ENCODE measurements at places on chromosomes 16 and 17.

- no peak for DNase-seq
Observed at GRCh38 chr17:50865868-50866260, 290 bp downstream of the TOB1 start.

- no peak for DNase-seq
Observed at GRCh38 chr17:34228781-34229180, 26.3 kb upstream of the CCL2 start.

DNA sequence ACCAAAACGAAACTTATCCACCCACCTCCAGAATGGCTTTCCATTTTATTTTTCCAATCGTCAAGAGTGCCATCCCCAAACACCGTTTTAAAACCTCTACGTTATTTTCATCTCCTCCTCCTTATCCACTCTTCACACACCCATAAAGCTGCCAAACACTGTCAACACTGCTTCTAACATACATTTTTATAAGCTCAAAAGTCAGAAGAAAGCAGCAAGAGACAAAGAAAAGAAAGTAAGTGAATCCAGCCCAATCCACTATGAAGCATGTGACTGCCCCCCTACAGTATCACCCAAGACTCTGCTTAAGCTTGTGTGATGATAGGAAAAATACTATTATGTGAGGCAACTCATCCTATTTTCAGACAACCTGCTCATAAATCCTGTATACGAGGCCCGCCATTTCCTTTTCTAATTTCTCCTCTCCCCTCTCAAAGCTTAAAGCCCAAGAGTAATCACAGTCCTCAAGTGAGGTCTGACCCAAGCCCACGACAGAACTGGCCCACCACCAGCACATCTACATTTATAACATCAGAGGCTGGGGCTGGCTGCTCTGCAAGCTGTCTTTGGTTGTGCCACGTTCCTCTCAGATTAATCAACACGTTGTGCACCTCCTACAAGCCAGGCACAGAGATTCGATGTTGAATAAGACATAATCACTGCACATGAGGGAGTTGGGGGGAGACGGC is 16.3 kb downstream of the USP31 start:
- DNase-seq = no peak

DNA sequence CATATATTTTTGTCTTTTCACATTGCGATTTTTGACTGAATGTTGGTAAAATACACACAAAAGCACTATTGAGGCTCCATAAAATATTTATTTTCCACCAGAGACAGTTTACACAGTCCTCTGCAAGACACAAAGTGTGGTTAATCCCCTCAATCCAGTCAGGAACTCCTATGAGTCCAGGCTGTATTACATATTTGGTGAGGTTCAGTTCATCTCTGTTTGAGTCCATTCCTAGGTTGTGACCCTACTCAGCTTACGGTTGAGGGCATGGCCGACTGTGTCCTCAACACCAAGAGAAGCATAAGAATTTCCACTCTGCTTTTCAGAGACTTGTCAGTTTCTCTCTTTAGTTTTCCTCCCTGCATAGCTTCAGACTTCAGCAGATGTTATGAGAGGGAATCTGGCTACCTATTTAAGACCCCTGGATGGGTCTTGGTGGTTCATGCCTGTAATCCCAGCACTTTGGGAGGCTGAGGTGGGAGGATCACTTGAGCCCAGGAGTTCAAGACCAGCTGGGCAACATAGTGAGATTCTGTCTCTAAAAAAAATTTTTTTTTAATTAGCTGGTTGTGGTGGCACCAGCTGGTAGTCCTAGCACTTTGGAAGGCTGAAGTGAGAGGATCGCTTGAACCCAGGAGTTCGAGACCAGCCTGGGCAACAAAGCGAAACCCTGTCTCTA is 25.1 kb downstream of the ARL4D start:
- DNase-seq = no peak

DNA sequence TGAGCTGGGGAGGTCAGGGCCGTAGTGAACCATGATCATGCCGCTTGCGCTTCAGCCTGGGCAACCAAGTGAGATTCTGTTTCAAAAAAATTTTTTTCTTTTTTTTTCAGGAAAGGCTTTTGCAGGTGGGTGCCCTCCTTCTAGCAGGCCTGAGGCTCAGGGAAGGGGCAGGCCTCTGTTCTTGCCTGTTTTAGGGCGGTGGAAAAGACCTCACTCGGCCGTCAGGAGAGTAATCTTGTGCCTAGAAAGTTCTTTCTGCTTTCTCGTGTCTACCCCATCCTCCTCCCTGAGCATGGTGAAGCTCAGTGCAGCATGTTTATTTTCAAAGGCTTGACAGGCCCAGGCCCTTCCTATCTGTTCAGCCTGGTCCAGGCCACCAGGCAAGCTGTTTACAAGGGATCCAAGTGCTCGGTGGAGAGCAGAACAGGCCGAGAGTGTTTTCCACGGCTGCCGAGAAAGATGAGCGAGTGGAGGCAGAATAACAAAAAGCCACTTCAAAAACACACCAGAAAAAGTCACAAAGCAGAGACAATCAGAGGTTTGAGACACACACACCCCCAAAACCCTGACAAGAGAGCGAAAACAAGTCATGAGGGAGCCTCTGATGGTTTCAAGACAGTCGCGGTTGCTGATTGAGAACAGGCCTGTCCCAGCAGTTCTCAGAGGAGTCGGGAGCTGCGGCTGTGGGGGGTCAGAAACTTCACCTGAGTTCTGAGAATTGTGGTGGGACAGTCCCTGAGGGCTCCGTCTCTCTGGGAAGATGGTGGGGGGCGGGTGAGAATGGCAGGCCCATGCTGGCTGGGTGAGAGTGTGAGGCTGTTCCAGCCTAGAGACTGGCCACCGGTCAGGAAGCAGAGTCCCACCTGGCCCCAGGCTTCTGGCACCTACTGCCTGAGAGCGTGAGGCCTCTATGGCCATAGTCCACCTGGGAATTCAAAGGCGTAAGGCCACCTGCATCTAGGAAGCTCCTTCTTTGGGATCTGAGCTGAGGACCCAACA is 37.5 kb upstream of the CCR7 start:
- DNase-seq = no peak

DNA sequence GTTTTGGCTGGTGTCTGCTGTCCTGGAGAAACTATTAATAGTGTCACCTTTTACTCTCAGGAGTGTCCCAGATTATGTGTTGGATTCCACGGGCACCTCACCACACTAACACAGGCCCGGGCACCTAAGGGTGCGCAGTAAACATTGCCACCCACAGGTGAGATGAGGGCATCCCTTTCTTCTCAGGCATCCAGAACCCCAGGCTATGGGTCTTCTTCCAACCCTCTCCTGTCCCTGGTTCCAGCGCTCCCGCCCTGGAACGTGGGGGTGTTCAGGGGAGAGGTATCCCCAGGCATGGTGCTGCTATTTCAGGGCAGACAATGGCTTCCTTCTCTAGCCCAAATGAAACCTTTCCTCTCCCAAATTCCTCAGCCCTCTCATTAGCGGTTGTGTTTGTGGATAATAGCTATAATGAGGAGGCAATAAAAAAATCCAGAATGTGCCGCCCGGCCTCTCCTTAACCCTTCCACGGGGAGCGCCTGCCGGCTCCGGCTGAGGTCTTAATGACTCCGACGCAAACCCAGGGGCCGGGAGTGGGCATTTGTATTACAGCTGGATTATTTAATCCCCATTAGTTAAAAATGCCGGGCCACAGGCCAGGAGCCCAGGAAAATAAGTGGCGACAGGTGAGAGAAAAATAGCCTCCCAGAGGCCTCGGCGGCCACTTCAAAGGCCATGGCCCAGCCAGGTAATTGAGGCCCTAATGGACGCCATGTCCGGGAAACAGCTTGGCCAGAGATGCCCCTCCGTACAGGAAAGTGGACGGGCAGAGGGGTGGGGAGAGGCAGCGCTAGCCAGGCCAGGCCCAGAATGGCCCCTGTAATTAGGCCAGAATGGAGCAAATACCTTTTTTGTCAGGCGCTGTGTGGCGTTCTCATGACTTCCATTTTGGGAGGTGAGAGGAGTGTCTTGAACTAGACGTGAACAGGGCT is 102.8 kb downstream of the IRX5 start:
- no peak for DNase-seq

DNA sequence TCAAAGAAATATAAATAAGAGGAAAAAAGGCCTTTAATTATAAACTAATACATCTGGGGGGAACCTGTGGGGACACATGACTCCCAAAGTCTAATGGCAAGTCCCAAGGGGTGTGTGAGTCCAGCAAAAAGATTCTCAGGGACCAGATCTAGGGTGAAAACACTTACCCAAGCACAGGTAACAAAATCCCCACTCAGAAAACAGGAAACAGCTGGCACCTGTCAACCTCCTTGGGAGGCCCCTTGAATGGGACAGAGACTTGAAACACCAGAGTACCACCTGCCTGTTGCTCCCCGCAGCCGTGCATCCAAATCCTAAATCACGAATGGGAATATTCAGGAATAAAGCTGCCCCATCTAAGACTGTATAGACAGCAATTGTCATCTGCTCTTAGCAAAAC is 461.2 kb upstream of the CDH5 start:
- no peak for DNase-seq

DNA sequence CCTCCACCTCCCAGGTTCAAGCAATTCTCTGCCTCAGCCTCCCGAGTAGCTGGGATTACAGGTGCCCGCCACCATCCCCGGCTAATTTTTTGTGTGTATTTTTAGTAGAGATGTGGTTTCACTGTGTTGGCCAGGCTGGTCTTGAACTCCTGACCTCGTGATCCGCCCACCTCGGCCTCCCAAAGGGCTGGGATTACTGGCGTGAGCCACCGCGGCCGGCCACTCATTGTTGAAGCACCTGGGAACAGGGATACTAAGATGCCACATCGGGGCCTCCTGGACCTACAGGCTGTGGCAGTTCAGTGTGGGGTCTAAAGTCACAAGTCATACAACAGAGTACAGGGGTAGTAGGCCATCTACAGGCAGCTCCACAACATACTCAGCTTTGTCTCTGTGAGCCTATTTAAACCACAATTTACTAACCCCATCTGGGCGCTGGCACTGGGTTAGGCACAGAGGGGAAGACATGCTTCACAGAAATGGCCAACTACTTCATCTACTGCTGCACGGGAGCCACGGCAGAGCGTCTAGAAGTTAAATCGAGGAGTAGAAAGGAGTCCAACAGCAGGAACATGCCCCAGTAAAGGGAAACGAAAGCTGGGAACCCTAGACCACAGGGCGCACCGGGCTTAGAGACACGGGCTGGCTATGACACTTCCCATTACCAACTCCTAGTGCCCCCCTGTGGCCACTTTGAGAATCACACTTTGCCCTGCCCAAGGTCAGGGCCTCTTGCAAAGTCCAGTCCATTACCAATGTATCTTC is 4.3 kb downstream of the VAMP2 start:
- DNase-seq = no peak

- DNase-seq = no peak
Observed at GRCh38 chr17:51149163-51149562, 4.2 kb upstream of the NME1 start.

- no peak for DNase-seq
Observed at GRCh38 chr17:4593021-4593421, 8.7 kb downstream of the SMTNL2 start.

DNA sequence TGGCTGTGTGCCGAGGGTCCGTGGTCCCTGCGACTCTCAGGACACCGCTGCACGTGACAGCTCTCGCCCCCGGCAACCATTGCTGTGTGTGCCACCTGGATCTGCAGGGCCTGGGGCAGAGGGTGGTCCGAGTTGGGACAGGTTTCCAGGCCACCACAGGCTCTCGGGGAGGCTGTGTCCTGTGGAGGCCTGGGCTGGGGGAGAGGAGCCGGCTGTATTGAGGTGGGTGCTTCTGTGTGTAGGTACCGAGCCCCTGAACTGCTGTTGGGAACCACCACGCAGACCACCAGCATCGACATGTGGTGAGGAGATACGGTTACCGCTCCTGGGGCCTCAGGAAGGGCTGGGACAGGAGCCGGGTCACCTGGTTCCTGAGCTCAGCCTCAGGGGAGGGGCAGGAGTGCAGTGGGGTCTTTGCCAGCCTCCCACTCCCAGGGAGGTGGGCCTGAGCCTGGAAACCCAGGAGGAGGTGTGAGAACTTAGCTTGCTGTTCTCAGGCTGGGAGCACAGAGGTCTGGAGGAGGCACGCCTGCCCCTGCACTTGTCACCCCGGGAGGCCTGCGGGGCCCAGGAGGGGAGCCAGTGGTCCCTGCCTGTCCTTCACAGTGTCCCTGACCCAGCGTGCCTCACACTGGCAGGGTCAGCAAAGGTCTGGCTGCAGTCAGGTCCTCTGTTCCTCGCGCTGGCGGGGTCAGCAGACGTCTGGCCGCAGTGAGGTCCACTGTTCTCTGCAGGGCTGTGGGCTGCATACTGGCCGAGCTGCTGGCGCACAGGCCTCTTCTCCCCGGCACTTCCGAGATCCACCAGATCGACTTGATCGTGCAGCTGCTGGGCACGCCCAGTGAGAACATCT is 7.3 kb downstream of the SPATA2L start:
- no peak for DNase-seq

DNA sequence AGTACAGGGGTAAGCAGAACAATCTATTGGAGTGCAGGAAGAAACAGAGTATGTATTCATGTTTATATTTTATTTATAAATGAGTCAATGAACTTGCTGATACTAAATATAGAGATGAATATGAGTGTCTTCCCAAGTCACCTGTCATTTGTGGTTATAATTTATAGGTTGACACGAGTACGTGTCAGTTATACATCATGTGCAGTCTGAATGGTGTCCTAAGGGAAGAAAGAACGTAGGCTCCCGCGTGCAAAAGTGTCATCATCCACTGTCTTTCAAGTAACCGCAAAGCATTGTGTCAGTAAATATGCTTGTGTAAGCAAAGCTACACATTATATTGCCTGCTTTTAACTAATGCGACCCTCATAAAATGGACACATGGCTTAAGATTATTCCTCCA is 786.1 kb downstream of the KCNJ2 start:
- DNase-seq = no peak

GRCh38 chr17:70881093-70881492 is 711.8 kb downstream of the KCNJ2 start:
- no peak for DNase-seq

GRCh38 chr16:48350736-48351135 is 34.5 kb downstream of the SIAH1 start:
- no peak for DNase-seq

DNA sequence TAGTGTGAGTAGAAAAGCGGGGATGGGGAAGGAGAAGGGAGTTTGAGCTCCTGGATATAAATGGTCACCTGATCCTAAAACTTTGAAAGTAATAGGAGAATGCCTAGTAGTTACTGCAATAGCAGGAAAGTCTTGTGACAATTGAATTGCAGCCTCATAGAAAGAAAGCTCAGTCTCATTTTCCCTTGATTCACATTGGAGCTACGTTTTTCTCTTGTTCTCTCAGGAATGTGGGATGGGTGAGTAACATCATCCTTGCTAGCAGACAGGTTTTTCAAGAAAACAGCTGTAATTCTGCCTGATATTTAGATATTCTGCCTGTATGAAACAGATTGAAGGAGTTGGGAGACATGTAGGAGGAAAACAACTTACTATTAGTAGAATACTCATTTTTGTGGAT is 25.3 kb downstream of the SF3B3 start:
- no peak for DNase-seq

GRCh38 chr16:80981103-80981502 is 25.6 kb downstream of the CMC2 start:
- no peak for DNase-seq

DNA sequence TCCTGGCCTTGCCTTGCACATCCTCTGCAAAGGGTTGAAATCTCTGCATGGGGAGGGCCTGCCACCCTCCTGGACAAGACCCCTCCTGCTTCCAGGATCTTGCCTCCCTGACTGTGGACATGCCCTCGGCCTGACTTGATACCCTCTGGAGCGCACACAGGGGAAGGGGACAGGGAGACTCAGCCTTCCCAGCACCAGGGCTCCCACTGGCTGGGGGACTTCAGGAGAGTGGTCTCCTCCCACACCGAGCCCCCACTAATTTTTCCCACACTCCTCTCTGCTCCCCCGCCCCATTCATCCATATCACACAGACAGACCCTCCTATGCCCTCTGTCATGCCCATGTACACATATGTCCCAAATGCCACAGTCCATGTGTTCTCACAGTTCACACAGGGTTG is 14.3 kb downstream of the SGCA start:
- DNase-seq = no peak

- DNase-seq = no peak
Observed at GRCh38 chr17:56976941-56977608, 856 bp upstream of the SCPEP1 start.
